ENCODE measurements at places on chromosomes 5 and 9.

GRCh38 chr5:175894793-175895192, 23.4 kb downstream of the CPLX2 start:
- DNase-seq: no peak

- DNase-seq: no peak
Observed at GRCh38 chr9:122058709-122059108, 34.4 kb downstream of the TTLL11 start.

- DNase-seq: no peak
Observed at GRCh38 chr5:167029488-167029887, 1262.0 kb upstream of the WWC1 start.

DNA sequence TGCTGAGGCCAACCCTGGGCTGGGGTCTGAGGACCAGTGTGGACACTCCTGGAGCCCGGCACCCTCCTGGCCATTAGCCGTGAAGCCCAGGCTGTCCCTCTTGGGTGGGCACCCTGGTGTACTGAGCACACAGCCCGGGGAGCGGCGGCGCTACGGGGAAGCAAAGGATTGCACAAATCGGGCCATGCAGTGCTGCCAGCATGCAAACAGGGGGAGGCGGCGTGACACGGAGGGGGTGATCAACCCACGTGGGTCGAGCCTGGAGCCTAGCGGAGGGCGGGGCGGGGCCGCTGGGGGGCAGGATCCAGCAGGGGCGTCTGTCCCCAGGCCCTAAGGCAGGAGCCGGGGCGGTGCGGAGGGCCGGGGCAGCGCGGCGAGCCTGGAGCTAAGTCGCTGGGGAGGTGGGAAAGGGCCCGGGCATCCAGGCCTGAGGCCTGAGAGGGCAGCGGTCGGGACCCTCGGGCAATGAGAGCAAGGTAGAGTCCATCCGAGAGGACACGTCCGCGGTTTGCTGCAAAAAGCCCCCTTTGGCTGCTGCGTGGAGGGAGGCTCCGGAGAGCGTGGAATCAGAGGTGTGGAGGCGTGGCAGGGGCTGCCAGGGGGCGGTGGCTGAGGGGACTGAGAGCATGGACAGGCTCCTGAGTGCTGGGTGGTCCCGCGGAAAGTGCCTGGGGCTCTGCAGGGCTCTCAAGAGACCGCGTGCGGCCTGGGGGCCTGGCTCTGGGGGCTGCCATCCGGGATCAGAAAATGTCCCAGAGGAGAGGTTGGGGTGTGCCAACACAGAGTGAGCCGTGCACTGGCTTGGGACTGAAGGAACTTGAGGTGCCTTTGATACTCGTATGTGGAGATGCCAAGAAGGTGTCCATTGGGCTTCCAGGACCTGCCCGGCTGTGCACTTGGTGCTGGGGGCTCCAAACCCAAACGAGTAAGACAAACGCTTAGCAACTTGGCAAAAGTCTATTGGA, 94.2 kb downstream of the BARX1 start:
- DNase-seq: no peak

- DNase-seq: no peak
Observed at GRCh38 chr5:12780536-12780935, 876.3 kb upstream of the CTNND2 start.

GRCh38 chr9:27436234-27436633, 87.9 kb upstream of the IFNK start:
- DNase-seq: no peak

DNA sequence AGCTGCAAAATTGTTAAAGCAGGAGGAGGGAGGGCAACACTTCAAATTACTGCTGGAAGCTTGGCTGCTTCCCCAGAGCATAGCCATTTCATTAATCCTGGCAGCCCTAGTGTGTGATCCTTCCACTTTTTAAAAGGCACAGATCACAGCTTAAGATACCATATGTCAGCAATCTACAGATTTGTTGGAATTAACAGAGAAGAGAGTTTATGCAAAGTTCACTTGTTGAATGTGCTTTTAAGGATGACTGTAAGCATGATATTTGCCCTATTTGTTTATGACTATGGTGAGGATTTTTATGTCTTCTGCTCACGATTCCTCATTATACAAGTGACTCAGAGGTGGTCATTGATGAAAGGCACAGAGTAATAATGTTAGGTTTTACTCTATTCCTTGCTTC, 156.0 kb upstream of the CDKN2B start:
- no peak for DNase-seq

GRCh38 chr9:98038958-98039357, 17.6 kb upstream of the NANS start:
- no peak for DNase-seq

- no peak for DNase-seq
Observed at GRCh38 chr5:96051401-96051830, 89.8 kb upstream of the ELL2 start.

DNA sequence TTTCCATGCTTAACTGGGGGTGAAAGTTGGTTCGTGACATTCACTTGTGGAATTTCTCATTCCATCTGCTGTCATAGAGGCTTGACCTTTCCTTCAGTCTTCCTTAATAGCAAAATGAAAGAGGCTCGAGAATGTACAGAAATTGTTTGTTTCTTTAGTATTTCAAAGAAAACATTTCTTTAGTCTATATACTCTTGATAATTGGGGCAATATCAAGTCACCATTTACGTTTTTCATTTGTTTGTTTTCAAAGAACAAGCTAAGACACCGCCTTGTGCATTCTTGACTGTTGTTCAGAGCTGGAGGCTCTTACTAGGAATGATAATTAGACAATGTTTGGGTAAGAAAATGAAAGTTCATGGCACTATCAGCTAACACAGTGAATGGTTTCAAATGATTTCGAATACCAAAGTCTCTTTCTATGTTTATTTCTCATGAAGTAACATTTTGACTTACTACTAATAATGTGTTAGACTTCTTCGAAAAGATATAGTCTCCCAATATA, 835.4 kb downstream of the SEMA5A start:
- no peak for DNase-seq

GRCh38 chr5:110414360-110414759, 312.1 kb downstream of the TMEM232 start:
- DNase-seq: no peak

GRCh38 chr5:178411083-178411482, 178.5 kb upstream of the PHYKPL start:
- DNase-seq: no peak
